OCI-LY7 (cell line): ENCODE measurements at places on chromosomes 12 and 14. TPM values are rescaled to one million over a fixed set of nuclear protein-coding genes. Genes with fewer than 3 reads are reported as not detected.

DNA sequence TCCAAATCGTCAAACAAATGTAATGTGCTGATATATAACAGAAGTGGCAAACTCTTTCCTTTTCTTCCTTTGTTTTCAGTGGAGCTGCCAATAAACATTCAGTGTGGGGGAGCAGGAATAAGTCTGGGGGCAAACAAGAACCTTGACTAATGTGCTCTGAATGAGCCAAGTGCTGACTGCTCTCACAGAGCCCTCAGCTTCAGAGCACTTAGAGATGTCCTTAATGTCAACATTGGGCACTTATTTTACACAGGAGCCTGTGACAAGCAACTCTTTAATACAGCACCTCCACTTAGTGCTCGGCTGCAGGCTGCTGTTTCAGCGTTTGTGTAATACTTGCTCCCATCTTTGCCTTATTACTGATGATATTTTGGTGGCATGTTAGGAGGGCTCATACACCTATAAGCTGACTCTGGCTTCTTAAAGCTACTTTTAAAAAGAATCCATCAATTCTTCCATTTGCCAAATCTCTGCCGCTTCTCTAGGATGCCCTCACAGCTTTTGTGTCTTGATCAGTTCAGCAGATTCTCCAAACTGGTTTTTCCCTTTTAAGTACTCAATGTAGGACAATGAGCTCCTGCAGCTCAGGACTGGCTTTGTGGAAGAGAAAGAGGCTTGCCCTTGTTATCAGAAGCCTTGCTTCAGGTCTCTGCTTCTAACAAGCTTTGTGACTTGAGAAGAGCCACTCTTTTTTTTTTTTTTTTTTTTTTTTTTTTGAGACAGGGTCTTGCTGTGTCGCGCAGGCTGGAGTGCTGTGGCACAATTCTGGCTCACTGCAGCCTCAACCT is 206.6 kb downstream of the MON2 start:
- DNase-seq = no peak

GRCh38 chr14:98976271-98976670 is 295.7 kb downstream of the BCL11B start:
- no peak for DNase-seq

DNA sequence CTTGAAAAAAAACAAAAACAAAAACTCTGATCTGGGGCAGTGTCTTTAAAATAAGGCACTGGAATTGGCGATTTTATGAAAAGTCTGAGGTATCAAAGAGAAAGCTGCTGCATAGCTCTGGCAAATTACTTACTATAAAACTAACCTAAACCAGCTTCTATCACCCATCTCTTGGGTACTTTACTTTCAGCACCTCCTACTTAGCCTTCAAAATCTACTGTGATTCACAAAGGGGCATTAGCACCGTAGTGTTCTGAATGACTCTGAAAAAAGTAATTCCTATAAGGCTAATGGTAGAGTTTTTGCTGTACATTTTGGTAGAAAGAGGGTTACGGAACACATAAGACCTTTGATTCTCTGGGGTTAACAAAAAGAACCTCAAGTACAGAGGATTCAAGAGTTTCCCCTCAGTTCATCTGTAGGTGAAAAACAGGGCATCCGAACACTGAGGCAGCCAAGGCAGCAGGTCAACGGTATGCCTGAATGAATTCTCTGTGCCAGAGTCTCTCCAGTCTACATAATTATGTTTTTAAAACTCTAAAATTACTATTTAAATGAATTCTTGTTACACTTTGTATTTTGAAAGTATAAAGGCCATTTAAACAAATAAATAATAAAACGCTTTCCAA is 101.5 kb downstream of the ELK3 start:
- DNase-seq = peak; percentile 11

GRCh38 chr12:68587448-68587873 is 23.2 kb upstream of the RAP1B start:
- DNase-seq = peak; percentile 53

GRCh38 chr14:45133683-45134050 is 614 bp downstream of the FKBP3 start:
- no peak for DNase-seq

DNA sequence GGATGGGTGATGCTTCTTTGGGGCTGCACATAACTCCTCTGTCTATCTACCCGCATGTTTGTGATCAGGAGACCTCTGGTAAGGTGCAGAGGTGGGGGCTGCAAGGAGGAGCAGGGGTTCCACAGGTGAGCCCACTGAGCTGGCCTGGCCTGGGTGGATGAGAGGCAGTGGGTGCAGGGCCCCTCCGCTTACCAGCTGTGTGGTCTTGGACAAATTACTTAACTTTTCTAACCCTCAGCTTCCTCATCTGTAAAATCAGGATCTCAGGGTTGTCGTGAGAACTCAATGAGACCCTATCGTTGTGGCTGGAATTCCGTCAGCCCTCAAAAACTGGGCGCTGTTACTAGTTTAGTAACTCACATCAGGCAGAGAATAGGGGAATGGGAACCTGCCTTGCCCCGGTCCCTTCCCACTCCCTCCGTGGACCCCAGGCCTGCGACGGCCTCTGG is 7.5 kb downstream of the PTPN6 start:
- no peak for DNase-seq

DNA sequence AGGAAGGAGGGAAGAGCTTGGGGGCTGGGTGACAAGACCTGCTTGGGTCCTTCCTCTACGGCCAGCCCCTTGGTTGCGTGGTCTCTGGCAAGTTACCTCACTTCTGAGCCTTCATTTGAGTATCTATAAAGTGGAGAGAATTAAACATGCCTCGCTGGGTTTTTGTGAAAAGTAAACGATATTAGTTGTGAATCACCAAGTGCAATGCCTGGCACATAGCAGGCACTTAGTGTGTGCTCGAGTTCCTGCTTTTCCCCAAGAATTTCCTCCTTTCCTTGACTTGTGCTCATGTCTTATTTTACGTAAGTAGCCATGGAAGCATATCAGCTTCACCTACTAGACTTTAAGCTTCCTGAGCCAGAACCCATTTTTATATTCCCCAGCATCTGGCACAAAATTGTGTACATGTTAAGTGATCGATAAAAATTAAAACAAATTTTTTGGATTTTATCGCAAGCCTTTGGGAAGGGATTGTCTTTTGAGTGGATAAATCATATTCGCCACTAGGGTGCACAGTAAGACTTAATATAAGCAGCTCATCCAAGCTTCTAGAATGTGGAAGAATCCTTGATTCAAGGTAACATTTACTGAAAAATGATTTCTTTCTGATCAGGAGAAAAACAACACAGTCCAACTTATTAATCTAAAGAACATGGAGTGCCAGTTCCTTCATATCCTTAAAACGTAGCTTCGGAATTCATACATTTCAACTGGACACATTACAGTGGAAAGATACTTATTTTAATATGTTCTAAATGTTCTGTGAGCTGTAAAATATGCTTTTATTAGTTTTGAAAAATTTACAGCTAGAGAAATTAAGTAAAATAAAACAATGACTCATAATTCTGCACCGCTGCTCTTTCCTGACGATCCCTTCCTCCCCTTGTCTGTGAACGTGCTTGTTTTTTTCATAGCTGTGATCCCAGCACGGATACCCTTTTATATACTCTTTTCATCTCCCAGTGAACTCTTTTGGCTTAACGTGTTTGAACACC is 62.0 kb downstream of the SLC25A47 start:
- peak; percentile 19 for DNase-seq

GRCh38 chr12:92078167-92079053 is 67.2 kb downstream of the BTG1 start:
- no peak for DNase-seq

DNA sequence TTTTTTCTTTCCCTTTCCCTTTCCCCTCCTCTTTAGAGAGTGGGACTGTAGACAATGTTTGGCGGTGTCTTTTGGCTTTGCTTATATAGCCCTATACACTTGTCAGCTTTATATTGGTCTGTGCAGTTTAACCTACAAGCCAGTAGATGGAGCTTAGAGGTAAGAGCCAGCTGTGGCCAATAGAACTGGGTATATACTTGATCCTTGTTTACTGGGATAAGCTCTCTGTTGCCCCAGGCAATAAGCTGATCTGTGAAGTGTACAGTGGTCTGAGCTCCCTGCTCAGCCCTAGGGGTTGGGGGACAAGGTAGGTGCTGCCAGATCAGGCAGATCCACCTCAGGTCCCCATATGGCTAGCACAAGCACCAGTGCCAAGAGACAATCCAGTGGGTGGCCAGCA is 434.1 kb downstream of the NOVA1 start:
- no peak for DNase-seq

DNA sequence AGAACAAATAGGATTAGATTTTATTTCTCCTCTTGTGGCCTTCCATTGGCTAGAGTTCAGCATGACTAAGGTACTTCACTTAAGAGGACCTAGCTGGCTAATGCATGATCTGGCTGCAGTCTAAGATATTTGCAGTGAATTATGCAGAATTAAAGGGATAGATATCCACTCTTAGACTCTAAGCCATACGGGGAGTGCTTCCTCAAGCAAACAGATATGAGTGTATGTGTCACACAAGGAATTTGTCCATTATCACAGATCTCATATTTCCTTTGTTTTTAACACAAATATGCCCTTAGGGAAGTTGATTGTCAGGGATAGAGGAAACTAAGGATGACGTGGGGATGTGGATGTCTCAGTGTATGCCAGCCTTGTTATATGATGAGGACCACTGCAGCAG is 88.1 kb upstream of the DHRS4 start:
- no peak for DNase-seq

DNA sequence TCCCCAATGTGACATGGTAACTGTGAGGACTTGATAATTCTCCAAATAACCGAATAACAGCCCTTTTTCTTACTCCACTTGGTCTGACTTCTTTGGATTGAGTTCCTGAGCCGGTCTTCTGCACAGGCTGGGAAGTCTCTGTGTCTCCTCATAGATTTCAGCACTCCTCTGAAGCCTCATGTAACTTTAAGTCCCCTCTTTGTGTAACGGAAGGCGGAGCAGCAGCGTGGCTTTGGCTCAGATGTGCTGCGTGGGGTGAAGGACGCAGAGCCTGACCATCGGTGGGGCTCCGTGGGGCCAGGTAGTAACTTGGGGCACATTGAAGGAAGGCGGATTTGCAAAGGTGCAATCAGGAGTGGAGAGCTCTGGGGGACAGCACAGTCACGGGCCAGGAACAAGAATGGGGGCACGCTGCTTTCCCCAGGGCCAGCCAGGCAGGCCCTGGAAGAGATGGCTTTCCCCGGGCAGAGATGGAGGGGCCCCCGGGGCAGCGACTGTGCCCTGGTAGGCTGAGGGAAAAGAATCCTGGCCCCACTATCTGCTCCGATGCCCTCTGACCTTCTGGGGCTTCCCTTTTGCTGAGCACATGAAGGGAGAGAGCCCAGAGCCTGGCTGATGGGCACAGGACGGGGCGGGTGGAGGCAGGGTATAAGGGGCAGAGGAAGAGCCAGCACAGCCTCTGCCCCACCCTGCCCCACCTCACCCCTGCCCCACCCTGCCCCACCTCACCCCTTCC is 56.9 kb downstream of the ADGRD1 start:
- DNase-seq = no peak

ALX1 gene
- total RNA-seq = not detected in 2 replicates

CLEC4A gene
- 0.41 and 0.99 TPM in 2 replicates for total RNA-seq

IFI27 gene
- 1.3 and 1.5 TPM in 2 replicates for total RNA-seq

OR4K1 gene
- total RNA-seq = not detected in 2 replicates
